ENCODE measurements at places on chromosomes 12 and 14. TPM values are rescaled to one million over a fixed set of nuclear protein-coding genes. Genes with fewer than 3 reads are reported as not detected.
A peak's percentile ranks its signal among the peaks of the same experiment; 100 is the strongest.

- DNase-seq, result no peak
Observed at GRCh38 chr14:96920023-96920422, 122.8 kb downstream of the VRK1 start.

- no peak for DNase-seq
Observed at GRCh38 chr12:65853489-65854157, 29.3 kb downstream of the HMGA2 start.

OTUB2 gene
- 0.42 TPM for total RNA-seq

DNA sequence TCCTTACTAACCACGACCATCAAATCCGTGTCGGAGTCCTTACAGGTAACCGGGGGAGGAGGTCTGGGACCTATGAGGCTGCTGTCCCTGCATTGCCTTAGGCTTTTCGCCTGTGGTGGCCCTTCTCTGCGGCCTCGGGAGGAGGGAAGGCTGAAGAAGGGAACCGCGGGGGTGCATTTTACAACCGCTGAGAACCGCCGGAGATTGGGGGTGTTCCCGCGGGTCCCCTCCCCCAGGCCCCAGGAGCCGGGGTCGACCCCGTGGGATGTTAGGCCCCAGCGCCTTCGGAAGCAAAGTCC is 549 bp downstream of the GPHN start:
- no peak for DNase-seq

GRCh38 chr12:48852734-48853688 is 1.0 kb upstream of the DDX23 start:
- DNase-seq, result peak; percentile 87

GRCh38 chr12:2395354-2395977 is 342.7 kb downstream of the CACNA1C start:
- peak; percentile 6 for DNase-seq

- DNase-seq, result no peak
Observed at GRCh38 chr12:6082613-6083012, 41.9 kb downstream of the VWF start.

GRCh38 chr12:54879150-54879549 is 24.8 kb downstream of the MUCL1 start:
- DNase-seq, result no peak

- no peak for DNase-seq
Observed at GRCh38 chr12:107912421-107913004, 138.0 kb downstream of the ASCL4 start.

MOK gene
- total RNA-seq, result 1.3 TPM

SLC6A12 gene
- total RNA-seq, result 0.49 TPM

GRCh38 chr14:27222671-27223070 is 624.8 kb upstream of the NOVA1 start:
- no peak for DNase-seq

DNA sequence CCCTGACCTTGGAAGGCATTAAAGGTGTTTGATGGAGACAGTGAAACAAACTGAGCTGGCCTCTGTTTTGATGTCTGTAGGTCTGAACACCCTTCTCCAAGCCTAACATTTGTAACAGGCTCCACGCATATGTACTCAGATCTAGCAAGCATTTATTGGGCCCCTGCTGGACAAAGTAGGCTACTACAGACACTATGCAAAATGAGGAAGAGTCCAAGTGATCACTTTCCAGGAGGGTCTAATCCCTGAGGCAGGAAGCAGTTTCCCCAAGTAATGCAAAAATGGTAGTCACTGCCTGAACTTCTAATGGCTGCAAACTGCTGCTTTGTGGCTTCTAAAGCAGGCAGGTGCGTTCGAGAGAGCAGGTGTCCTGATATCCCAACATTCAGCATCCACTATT is 405.8 kb downstream of the MED13L start:
- no peak for DNase-seq

SLCO1A2 gene
- not detected for total RNA-seq

STAC3 gene
- 3.0 TPM for total RNA-seq

DNA sequence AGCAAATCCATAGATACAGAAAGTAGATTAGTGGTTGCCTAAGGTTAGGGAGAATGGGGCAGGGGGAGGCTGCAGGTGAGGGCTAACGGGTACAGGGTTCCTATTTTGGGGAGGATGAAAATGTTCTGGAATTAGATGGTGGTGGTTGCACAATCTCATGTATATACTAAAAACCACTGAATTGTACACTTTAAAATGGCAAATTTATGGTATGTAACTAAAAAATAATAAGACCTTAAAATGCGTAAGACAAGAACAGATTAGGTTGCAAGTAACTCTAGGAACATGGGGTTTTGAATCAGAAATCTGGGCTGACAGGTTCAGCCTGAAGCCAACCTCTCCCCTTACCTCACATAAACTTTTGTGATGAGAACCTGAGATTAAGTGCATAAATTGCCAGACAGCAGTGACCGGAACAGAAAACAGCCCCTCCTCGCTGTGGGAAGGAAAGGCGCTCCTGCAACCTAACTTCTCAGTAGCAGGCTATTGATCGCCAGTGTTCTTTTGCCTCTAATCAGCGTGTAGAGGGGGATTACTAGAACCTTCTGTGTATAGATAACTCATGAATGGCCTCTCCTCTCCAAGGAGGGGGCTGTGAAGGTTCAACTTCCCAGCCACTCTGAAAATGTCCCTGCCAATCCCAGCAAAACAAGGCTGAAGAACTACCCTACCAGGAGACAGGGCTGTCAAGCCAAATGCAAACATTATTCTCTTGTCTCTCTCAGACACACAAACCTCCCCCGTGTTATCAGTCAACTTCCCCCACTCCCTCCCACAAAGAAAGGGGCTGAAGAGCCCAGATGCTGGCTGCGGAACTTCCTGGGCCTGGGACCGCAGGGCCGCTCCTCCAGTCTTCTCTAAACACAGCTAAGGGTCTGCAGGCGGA is 1.9 kb downstream of the SSH1 start:
- no peak for DNase-seq

DNA sequence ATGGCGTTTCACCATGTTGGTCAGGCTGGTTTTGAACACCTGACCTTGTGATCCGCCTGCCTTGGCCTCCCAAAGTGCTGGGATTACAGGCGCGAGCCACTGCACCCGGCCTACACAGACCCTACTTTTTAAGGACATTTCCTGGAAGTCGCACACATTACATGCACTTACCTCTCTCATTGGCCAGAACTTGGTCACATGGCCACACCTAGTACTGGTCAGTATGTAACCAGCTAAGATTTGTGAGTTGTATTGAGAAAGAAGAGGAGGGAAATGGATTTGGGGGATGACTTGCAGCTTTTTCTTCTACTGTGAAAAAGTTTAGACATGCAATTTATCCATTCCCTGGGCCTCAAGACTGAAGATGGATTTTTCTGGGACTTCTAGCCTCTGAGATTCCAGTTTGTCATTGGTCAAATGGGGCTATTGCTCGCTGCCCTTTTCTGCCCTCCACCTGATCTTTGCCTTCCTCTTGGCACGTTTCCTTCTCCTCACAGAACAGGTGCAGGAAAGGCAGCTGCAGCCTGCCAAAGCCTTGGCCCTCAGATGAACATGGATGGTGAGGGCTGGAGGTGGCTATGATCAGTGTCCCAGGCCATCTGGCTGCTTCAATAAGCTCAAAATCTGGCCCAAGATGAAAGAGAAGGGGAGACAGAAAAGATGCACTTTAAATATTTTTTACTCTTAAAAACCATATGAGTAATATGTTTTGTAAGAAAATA is 7.1 kb upstream of the ZDHHC22 start:
- DNase-seq, result no peak

DNA sequence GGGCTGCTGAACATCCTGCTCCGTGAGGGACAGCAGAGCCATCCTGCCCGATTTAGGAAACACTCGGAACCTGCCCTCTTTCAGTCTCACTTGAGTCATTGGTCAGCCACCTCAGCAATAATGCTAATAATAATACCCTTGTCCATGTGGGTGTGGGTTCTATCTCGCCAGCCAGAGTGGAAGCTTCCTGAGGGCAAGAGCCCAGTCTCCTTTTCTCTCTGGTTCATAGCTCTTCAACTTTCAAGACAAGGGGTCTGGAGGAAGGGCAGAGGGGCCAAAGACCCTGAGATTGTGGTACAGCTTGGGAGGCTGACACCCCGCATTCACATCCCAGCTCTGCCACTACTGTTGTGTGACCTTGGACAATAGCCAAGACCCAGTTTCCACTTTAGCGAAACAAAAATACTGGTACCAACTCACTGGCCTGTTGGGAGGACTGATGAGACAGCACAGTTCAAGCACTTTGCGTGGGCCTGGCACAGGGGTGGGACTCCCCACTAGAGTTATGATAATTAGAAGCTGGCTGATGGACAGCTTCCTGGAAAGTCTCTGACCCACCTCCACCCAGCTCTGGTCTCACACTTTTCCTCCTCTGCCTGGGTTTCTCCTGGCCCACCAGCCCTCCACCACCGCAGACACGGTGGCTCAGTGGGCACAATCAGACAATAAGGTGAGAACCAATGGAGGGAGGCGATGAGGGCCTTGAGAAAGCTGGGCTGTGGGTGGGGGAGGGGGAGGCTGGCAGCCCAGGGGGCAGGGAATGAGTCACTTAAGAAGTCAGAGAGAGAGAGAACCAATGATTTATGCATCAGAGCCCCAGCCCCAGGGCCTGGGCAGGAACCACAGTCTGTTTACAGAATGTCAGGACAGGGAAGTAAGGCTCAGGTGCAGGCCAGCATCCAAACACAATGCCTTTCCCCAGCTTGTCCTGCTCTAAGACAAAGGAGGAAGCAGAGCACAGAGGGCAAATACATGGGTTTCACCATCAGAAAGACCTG is 9.6 kb downstream of the FAIM2 start:
- no peak for DNase-seq

- DNase-seq, result no peak
Observed at GRCh38 chr14:88468406-88468805, 82.9 kb downstream of the SPATA7 start.

Measured in CD4-positive, alpha-beta memory T cell (primary cell).